ENCODE measurements at places on chromosomes 5 and 9. TPM values are rescaled to one million over a fixed set of nuclear protein-coding genes. Genes with fewer than 3 reads are reported as not detected.

The PCDHGA2 gene
- polyA plus RNA-seq: 2.0 TPM

The LHX3 gene
- 0.28 TPM for polyA plus RNA-seq

DNA sequence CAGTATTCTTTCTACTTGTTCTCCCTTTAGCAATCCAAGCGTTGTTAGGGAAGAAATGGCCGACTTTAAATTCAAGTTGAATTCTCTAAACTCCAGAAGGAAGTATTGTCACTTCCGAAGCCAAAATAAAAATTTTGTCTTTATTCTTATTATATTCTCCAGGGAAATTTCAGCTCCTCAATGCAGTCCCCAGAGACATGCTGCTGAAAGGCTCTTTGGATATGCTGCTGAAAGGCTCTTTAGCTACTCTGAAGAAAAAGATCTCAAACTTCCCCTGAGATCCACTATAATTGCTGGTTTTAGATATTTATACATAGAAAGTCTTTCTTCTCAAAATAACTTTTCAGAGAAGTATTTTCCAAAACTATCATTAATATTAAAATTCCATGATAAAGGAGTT is 92.3 kb upstream of the PARP8 start:
- DNase-seq: no peak

- DNase-seq: no peak
Measured at GRCh38 chr5:56190497-56190896, 42.6 kb downstream of the ANKRD55 start.

Measured in muscle of arm (tissue), 14 donors.